Smooth muscle cell of trachea (primary cell): ENCODE measurements at places on chromosomes 1 and 21. TPM values are rescaled to one million over a fixed set of nuclear protein-coding genes. Genes with fewer than 3 reads are reported as not detected.

OR2T11 gene
- not detected in 2 replicates for total RNA-seq

GJB5 gene
- total RNA-seq = 0.15 TPM in 1 of 2 replicates, not detected in the other

RAB3B gene
- 29.5 and 33.7 TPM in 2 replicates for total RNA-seq

ITLN1 gene
- not detected in 2 replicates for total RNA-seq

PROK1 gene
- not detected in 2 replicates for total RNA-seq

HPCAL4 gene
- total RNA-seq = not detected in 2 replicates

FCRL4 gene
- total RNA-seq = not detected in 2 replicates

GPATCH4 gene
- 11.9 and 19.9 TPM in 2 replicates for total RNA-seq

CROCC gene
- total RNA-seq = 12.4 and 22.5 TPM in 2 replicates

FCRLB gene
- total RNA-seq = 2.0 and 3.6 TPM in 2 replicates

FCRL5 gene
- not detected in 2 replicates for total RNA-seq

SLAMF9 gene
- 0.33 TPM in 1 of 2 replicates, not detected in the other for total RNA-seq

CLDN19 gene
- under 0.01 TPM in 1 of 2 replicates, not detected in the other for total RNA-seq

OR2T34 gene
- total RNA-seq = not detected in 2 replicates

BMP8A gene
- total RNA-seq = not detected in 2 replicates

PGLYRP3 gene
- not detected in 2 replicates for total RNA-seq

RBP7 gene
- total RNA-seq = not detected in 2 replicates

SYCP1 gene
- total RNA-seq = not detected in 2 replicates

NUP210L gene
- 0.15 and 0.17 TPM in 2 replicates for total RNA-seq
